Daoy (cell line): ENCODE measurements at places on chromosomes 6 and 20. TPM values are rescaled to one million over a fixed set of nuclear protein-coding genes. Genes with fewer than 3 reads are reported as not detected.

GRCh38 chr6:113539623-113540022, 317.5 kb upstream of the MARCKS start:
- no peak for DNase-seq

- DNase-seq: peak; percentile 12
These were observed 537.4 kb downstream of the TENT5A start for GRCh38 chr6:81215092-81215432.

The HCRTR2 gene
- total RNA-seq: not detected in 2 replicates

- DNase-seq: no peak
These were observed 14.6 kb downstream of the PDYN start for GRCh38 chr20:1979106-1979778.

DNA sequence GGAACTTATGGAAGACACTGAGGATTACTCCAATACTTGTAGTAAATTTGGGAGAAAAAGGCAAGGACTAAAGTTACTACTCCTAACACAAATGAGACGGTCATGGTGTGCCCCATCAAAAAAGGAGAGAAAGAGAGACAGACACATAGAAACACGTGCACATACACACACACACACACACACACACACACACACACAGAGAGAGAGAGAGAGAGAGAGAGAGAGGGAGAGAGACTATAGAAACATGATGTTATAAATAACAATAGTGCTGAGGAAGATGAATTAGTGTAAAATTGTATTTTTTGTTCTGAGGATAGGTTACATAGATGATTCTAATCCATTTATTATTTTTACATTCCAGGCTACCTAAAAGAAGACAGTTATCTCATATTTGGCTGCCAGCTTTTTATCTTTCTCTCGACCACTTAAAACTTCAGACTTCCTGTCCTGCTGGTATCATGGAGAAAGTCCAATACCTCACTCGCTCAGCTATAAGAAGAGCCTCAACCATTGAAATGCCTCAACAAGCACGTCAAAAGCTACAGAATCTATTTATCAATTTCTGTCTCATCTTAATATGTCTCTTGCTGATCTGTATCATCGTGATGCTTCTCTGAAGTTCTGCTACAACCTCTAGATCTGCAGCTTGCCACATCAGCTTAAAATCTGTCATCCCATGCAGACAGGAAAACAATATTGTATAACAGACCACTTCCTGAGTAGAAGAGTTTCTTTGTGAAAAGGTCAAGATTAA, 10.5 kb downstream of the PLN start:
- no peak for DNase-seq
